Stimulated activated CD4-positive, alpha-beta T cell treated with anti-CD3 and anti-CD28 coated beads, TNF-alpha, amount 100 ng/mL, for 24 hours (primary cell): ENCODE measurements at places on chromosomes 16 and 17.
A peak's percentile ranks its signal among the peaks of the same experiment; 100 is the strongest.

- DNase-seq, result no peak
These were observed 240.1 kb downstream of the GSG1L start for GRCh38 chr16:27823421-27823820.

GRCh38 chr17:3750926-3751325 is 27.2 kb downstream of the HASPIN start:
- peak; percentile 28 for DNase-seq

DNA sequence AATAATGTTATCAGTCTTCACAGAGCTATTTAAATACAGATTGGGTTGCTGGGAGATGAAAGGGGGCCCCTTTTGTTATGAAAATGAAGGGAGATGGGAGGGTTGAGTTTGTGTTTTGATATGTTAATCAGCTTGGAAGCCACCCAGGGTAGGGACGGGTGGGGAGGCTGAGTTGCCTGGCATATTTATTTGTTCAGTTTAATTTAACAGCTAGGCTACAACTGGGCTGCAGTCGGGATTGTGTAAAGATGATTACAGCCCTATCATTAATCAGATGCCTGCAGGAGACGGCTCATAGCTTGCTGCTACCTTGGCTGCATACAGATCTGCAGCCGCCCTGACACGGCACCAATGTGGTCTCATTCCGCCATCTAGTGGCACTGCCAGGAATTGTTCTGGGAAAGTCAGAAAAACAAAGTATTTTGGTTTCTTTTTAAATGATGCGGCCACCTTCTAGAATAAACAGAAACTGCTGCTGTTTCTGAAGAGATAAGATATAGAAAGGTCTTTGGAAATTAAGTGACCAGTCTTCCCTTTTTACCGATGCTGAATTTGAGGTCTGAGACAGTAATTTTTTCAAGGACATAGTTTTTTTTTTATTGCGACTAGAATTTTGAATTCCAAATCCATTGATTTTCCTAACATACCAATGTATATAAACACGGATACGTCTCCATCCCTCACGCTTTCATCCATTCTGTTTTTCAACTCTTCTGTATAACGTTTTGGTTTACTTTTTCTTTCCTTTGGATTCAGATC is 458.0 kb upstream of the ASIC2 start:
- peak; percentile 33 for DNase-seq

DNA sequence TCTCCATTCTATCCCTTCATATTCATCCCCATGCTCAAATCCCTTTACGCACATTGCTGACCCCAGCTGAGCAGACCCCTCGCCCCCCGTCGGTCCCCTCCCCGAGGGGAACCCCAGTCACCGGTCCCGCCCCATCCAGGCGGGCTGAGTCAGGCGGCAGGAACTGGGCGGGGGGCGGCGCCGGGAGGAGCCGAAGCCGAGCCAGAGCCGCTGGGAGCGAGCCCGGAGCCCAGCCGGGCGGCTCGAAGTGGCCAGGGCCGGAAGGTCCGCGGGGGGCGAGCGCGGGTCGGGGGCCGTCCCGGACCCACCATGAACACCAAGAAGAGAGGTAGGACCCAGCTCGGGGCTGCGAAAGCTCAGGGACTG is 8.6 kb downstream of the RIPOR1 start:
- DNase-seq, result peak; percentile 53

DNA sequence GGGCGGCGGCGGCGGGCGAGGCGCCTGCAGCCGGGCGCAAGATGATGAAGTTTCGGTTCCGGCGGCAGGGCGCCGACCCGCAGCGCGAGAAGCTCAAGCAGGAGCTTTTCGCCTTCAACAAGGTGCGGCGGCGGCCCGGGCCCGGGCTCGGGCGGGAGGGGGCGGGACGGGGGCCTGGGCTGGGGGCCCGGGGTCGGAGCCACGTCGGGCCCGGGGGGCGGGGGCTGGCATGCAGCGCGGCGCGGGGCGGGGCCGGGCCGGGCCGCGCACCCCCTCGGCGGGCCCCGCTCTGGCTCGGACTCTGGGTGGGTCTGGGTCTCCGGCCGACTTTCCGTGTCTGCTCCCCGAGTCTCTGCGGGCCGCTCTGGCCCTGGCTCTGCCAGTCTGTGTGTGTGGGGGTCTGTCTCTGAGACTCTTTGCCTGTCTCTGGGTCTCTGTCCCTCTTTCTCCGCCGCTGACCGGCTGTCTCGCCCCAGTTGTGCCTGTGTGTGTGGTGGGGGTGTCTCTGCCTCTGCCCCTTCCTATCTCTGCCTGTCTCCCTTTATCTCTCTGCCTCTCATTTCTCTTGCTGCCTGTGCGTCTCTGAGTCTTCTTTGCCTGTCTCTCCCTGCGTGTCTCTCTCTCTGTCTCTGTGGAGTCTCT is 328 bp downstream of the LLGL1 start:
- DNase-seq, result no peak

DNA sequence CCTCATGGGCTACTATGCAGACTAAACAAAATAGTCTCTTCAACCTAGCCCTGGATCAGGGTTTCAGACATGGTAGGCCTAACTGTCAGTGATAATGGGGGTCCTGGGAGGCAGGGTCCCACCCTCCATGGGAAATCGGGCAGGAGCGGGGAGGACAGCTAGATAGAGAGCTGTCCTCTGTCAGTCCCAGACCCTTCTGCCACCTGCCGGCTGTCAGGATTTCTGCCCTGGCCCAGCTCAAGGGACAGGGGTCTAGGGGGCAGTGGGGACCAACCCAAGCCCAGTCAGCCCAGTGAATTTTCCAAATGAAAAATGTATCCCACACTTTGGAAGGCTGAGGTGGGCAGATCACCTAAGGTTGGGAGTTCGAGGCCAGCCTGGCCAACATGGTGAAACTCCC is 5.3 kb downstream of the CA7 start:
- no peak for DNase-seq

- no peak for DNase-seq
These were observed 9.6 kb upstream of the SPNS2 start for GRCh38 chr17:4488989-4489595.

GRCh38 chr16:84616515-84616914 is 1.4 kb downstream of the COTL1 start:
- DNase-seq, result no peak

DNA sequence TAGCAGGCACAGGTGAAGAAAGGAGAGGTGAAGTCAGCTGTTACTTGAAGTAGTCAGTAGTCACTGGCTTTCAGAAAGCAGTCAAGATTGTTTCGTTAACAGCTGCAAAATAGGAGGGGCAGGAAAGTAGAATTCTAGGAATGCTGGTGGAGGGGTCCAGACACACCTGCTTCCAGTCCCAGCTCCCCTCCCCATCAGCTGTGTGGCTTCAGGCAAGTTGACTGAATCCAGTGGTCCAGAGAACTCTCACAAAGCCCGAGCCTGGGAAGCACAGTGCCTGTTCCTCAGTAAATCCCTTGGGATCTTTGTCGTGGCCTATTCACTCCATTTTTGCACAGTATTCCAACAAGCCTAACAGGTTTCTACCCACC is 4.6 kb upstream of the SOCS1 start:
- no peak for DNase-seq

- DNase-seq, result no peak
These were observed 3.2 kb downstream of the NDE1 start for GRCh38 chr16:15653227-15653626.

- DNase-seq, result no peak
These were observed 287.4 kb downstream of the SEC14L1 start for GRCh38 chr17:77428020-77428748.

DNA sequence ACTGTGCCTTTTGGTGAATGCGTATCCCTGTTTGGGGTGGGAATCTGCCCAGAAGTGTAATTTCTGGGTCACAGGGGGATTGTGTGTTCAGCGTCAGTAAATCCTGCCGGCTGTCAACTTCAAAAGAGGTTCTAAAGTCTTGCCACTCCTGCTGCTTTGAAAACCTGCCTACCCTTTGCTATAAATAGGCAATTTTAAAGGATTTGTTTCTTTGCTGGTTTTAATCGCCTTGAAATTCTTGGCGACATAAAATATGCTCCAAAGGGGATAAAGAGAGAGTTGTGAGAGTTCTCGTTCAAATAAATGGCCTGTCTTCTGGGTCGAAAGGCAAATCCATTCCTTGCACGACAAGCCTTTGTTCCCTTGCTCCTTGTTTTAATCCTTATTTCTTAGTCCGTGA is 143.4 kb downstream of the IRF8 start:
- no peak for DNase-seq

- no peak for DNase-seq
These were observed 54.4 kb downstream of the C17orf67 start for GRCh38 chr17:56779322-56779721.

- DNase-seq, result no peak
These were observed 140.7 kb downstream of the C16orf78 start for GRCh38 chr16:49514073-49514980.

DNA sequence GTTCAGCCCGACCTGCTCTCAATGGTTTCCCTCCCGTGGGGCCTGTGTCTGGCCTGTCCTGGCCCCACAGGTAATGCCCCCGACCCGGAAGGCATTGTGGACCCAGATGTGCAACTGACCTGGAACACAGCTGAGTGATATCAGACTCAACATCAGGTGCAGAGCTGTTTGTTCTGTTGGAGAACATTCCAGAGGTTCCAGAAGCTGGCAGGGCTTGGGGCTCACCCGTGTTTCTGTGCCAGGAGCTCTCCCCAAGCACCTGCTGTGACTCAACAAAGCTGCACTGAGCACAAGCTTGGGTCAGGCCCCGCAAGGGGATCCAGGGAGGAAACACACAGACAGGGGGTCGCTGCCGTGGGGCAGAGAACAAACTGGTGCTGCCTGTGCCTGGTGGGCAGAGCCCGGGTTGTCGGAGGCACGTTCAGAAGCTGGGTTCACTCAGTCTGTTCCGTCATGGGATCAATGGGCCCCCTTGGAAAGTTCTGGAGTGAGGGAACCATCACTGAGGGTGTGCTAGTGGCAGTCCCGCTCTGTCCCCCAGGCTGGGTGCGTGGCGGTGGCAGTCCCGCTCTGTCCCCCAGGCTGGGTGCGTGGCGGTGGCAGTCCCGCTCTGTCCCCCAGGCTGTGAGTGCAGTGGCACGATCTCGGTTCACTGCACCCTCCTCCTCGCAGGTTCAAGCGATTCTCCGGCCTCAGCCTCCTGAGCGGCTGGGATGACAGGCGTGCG is 22.1 kb downstream of the HS3ST6 start:
- DNase-seq, result no peak

- DNase-seq, result peak; percentile 31
These were observed 16.6 kb downstream of the COPRS start for GRCh38 chr17:31842195-31843069.

DNA sequence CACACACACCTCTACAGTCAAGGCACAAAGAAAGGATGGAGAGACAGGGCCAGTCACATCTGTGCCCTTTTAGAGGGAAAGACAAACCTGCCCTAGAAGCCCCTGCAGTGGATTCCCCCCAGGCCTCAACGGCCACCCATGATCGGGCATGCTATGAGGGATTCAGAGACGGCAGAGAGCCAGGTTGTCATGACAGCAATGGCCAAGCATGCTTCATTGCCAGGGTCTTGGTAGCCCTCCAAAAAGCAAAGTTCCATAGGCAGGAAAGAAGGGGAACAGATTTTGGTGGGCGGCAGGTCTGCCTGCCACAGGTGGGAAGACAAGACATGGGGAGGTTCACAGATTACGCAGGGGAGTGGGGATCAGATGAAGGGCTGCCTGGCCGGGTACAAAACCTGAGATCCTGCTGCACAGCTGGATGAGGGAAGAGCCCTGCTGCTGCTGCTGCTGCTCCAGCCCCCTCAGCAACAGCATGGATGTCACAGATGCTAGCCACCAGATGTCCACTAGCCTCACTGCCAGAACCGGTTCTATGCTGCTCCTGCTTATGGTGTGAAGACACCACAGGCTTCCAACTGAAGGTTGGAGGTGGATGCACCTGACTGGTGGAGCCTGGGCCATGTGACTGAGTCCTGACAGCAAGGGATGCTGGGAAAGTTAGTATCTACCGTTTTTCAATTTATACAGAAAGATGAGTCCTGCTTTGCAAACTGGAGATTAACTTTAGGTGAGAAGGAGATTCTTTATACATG is 17.8 kb downstream of the ACTG1 start:
- DNase-seq, result no peak

DNA sequence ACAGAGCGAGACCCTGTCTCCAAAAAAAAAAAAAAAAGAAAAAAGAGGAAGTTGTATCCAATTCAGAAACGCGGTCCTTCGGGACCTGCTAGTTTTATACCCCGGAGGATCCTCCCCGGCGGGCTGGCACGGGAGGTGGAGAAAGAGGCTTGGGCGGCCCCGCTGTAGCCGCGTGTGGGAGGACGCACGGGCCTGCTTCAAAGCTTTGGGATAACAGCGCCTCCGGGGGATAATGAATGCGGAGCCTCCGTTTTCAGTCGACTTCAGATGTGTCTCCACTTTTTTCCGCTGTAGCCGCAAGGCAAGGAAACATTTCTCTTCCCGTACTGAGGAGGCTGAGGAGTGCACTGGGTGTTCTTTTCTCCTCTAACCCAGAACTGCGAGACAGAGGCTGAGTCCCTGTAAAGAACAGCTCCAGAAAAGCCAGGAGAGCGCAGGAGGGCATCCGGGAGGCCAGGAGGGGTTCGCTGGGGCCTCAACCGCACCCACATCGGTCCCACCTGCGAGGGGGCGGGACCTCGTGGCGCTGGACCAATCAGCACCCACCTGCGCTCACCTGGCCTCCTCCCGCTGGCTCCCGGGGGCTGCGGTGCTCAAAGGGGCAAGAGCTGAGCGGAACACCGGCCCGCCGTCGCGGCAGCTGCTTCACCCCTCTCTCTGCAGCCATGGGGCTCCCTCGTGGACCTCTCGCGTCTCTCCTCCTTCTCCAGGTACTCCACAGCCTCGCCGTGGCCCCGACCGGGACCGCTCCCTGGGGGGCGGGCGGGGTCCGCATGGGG is at the start of gene CDH3:
Gene CDH3 (plus strand): TSS at position 596 of the 779 bp plus-strand sequence. CDS start 70 bp downstream, at position 666.
- DNase-seq, result no peak

DNA sequence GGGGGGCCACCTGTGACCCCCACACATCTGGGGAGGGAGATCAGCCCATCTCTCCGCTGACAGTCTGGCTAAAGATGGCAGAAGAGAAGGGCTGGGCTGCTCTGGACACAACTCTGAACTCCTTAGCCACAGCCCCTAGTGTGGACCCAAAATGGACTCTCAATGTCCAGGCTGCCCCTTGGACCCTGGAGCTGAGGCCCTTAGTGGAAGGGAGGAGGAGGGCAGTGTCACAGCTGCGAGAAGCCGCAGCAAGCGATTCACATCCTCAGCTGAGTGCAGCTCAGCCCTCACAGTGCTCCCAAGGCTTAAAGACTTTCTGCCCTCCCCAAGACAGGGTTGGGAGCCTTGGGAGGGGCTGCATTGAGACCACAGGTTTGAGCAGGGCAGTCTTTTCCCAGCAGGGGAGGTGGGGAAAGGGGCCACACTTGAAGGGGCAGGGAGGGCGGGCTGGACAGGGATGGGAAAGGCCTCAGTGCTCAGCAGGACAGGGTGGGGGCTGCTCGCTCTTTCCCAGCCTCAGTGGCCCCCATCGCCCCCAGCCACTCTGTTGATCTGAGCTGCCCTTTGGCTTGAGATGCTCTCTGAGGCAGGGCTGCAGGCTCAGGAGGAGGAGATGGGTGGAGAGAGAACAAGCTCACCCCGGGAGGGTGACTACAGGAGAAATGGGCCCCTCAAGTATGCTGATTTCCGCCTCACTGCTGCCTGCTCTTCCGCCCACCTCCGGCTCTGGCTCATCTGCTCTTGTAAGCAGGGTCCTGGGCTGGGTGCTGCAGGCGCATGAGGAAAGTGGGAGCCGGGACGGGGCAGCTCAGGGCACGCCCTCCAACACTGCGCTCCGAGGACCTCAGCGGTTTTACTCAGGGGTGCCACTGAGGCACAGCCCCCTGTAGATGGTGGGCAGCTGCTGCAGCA is 50.9 kb upstream of the MTSS2 start:
- DNase-seq, result no peak

- no peak for DNase-seq
These were observed 2.9 kb upstream of the NAGS start for GRCh38 chr17:44001461-44001920.
